SIG-M5 (cell line): ENCODE measurements at places on chromosomes 16 and 17.

- no peak for DNase-seq
Measured at GRCh38 chr17:61443475-61443882, 8.7 kb upstream of the TBX4 start.

DNA sequence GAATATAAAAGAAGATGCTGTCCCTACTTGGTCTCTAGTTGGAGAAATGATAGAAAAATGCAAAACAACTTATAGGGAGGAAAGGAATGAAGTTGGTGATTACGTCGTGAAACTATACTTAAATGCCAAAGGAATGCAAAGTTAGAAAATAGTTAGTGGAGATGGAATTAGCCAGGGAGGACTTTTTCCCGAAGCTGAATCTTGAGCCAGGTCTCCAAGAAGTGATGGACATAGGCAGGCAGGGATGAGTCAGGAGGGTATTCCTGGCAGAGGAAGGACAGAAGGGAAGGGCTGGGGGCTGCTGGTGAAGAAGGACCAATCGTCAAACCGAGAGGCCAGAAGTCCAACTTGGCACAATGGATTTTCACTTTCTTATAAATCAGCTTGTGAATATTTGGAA lies 1.8 kb downstream of the SNTB2 start:
- no peak for DNase-seq

GRCh38 chr17:34411646-34412421 lies 48.8 kb upstream of the CCL1 start:
- no peak for DNase-seq

GRCh38 chr16:71357681-71358080 lies 842 bp upstream of the CALB2 start:
- DNase-seq, result no peak

GRCh38 chr17:50035421-50035879 lies 20.5 kb upstream of the ITGA3 start:
- no peak for DNase-seq
